Stimulated activated CD8-positive, alpha-beta memory T cell treated with anti-CD3 and anti-CD28 coated beads, Interleukin-4, amount 100 ng/mL, for 1 hour (primary cell): ENCODE measurements at places on chromosomes 11 and 22.

DNA sequence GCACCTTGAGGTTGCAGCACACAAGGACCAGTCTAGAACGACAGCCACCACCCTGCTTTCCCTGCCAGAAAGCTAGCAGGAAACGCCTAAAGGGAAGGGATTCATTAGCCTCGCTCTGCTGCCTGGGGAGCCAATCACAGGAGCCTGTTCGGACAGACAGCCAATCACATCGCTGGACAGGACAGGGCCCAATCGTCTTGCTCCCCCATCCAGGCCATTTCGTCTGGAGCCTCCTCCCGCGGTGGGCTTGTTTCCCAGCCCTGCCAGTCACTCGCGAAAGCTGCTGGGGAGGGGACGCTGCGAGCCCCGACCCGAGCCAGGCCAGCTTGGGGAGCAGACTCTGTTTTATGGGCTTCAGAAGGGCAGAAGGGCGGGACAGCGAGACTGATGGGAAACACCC is 79.8 kb upstream of the NCAM1 start:
- no peak for DNase-seq

- no peak for DNase-seq
Observed at GRCh38 chr22:31284281-31285155, 7.8 kb downstream of the PIK3IP1 start.

- no peak for DNase-seq
Observed at GRCh38 chr11:107824668-107825369, 33.8 kb downstream of the SLC35F2 start.

DNA sequence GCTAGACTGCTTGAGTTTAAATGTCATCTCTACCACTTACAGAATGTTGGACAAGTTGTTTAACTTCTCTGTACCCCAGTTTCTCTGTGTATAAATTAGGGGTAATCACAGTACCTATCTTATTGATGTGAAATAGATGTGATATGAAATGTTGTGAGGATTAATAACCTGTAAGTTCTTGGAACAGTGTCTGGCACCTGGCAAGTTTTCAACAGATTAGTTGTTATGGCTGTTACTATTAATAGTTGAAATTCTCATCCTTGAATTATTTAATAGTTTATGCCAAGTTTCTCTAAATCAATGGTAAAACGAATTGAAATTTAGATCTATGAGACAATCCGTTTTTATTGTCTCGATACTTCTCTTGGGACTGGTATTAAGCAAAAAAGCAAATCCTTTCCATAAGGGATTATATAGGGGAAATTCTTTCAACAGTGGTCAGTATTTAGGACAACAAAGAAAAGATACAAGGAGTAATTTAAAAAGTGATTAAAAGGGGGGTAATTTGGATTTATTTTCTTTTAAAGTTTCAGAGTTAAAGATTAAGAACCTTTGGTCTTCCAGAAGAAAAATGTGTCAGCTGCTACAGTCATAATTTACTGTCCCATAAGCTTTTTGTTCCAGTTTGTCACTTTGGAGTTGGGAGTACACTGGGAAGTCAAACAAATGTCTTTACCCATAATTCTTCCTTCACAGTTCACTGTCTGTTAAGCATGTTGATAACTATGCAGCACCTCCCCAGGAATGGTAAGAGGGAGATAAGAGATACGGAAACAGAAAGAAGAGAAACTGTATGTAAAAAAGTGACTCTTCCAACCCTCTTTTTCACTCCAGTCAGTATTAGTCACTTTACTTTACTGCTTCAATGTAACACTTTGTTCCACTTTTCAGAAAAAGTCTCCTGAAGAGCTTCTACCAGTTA is 13.2 kb downstream of the PDE3B start:
- no peak for DNase-seq

- no peak for DNase-seq
Observed at GRCh38 chr22:17717708-17718107, 56.6 kb downstream of the BID start.

DNA sequence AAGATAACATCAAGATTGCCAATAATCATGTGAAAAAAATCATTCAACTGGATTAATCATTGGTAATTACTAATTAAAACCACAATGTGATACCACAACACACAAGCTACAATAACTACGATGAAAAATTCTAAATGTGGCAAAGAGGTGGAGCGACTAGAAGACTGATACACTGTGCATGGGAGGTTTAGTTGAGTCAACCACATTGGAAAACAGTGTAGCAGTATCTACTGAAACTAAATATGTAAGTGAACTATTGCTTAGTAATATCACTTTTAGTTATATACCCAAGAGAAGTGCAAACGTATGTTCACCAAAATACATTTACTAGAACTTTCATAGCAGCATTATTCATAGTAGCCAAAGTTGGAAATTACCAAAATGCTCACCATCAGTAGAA is 359.9 kb downstream of the ETS1 start:
- no peak for DNase-seq

- no peak for DNase-seq
Observed at GRCh38 chr11:75639762-75640181, 29.1 kb downstream of the MAP6 start.

- no peak for DNase-seq
Observed at GRCh38 chr22:49023161-49023878, 804.4 kb downstream of the BRD1 start.

- DNase-seq = no peak
Observed at GRCh38 chr11:72150882-72151281, 15.4 kb downstream of the FOLR3 start.

DNA sequence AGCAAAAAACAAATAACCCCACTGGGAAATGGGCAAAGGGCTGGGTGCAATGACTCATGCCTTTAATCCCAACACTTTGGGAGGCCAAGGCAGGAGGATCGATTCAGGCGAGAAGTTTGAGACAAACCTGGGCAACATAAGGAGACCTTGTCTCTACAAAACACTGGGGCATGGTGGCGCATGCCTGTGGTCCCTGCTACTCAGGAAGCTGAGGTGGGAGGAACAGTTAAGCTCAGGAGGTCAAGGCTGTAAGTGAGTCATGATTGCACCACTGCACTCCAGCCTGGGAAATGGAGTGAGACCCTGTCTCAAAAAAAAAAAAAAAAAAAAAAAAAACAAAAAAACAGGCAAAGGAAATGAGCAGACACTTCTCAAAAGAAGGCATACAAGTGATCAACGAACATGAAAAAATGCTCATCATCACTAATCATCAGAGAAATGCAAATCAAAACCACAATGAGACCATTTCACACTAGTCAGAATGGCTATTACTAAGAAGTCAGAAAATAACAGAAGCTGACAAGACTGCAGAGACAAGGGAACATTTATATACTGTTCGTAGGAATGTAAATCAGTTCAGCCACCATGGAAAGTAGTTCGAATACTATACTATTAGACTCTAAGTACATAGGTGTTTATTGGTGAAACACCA is 48.2 kb upstream of the SMCO4 start:
- no peak for DNase-seq

DNA sequence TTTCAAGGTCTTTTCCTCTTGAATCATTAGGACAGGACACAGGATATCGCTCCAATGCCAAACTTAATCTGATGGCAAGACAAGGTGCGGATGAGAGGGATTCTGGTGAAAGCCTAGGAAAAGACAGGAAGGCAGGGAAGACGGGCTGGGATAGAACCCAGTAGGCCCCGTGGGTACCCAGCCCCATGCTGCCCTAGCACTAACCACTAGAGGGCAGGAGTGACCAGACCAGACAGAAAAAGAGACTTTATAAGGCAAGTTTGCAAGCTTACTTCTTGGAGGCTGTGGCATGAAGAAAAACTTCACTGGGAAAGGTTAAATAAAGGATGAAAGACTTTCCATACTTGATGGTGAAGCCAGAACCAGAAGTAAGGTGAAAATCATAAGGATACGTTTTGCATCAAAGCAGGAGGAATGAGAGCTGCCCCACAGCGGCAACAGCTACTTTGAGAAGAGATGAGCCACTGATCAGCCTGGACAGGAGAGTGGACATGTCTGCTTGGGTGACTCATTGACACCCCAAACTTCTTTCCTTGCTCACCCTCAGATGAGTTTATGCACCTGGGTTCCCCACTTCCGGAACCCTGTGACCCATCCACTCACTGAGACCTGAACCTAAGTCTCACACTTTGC is 39.8 kb downstream of the SYN3 start:
- no peak for DNase-seq

DNA sequence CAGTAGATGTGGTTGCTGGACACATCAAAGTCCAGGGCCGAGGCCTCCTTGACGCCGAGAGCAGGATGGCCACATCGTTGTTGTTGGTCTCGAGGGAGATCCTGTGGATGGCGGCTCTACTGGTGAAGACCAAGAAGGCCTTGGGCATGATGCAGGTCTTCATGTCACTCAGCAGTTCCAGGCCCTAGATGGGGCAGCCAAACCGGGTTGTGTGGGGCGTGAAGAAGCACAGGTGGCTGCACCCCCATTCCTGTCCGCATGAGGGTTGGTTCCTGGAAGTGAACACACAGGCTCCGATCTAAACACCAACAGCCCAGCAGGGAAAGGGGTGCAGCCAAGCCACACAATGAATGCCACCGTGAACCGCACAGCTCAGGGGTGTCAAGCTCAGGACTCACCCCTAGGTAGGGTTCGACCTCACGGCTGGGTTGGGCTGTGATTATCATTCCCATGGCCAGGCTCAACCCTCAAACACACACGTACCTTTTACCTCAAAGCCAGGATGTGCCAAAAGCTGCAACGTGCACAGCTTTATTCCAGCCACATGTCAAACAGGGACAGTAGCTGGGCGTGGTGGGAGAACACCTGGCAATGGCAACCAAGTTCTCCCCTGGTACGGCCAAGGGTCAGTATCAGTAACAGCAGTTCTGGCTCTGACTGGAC is 132.3 kb downstream of the CRYBB2 start:
- no peak for DNase-seq

- DNase-seq = no peak
Observed at GRCh38 chr11:66237867-66238266, 30.6 kb upstream of the RAB1B start.

GRCh38 chr22:47645450-47645914 is 883.0 kb downstream of the TBC1D22A start:
- DNase-seq = no peak

DNA sequence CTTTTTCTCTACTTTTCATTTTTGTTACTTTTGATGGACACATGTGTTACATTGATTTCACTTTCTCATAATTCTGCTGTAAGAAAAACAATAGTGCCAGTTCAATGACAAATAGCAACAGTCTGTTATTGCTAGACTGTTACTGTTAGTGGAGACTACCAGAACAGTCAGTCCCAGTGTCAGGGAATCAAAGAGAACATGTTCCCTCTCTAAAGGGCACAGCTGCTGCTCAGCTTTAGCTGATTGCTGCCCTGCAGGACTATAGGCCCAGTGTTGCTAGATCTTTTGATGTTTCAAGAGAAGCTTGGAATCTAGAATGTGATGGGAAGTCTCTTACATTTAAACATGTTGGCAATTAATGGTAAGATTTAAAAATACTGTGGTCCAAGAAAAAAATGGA is 3.4 kb downstream of the BIRC3 start:
- no peak for DNase-seq

GRCh38 chr22:28935713-28936112 is 52.3 kb downstream of the ZNRF3 start:
- DNase-seq = no peak

DNA sequence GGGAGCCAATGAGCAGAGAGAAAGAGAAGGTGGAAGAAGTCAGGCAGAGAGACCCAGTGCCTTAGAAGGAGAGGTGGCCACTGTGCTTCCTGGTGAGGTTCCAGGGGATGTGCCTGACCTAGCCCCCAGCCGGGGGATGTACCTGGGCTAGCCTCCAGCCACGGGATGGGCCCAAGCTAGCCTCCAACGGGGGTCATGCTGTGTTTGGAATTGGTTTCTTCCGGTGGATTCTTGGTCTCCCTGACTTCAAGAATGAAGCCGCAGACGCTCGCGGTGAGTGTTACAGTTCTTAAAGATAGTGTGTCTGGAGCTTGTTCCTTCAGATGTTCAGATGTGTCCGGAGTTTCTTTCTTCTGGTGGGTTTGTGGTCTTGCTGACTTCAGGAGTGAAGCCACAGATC is 6.9 kb upstream of the SMIM38 start:
- DNase-seq = no peak

DNA sequence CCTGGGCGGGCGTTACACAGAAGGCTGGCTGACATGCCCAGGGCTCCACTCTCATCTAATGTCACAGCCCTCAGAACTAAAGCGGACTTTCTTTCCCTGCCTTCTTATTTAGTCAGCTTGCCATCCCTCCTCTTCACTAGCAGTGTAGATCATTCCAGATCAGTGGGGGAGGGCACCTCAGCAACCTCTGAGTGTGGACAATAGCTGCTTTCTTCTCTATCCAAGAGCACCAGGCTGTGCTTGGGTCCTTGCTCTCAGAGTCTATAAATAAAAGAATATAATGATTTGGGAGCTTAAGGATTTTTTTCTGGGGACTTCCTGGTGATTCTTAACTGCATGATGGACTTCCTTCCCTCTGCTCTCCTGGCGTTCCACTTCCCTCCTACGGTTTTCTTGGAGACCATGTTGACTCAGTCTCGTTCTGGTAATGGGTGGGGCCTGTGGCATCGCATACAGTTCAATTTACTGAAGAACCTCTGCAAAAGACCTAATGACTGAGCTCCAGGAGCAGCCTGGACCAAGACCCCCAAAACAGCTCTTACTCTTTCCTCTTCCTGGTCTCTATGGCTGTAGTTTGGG is 2.9 kb upstream of the HMBS start:
- no peak for DNase-seq

GRCh38 chr11:45079943-45080719 is 66.3 kb upstream of the PRDM11 start:
- no peak for DNase-seq

GRCh38 chr11:73284106-73284505 is 12.0 kb downstream of the P2RY6 start:
- no peak for DNase-seq

DNA sequence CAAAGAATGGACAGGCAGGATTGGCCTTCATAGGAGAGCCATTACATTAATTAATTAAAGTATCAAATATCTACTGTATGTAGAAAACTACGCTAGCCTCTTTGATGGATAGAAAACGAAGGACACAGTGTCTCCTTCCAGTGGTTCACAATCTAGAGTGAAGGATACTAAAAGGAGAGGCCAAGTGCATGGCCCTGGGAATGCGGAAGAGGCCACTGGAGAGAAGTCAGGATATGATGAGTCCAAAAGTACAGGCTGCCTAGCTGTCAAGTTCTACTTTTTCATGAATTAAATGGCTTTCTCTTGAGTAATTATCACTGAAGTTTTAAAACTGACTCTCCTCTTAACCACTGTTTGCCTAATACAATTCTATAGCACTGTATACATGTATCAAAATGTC is 41.9 kb downstream of the ATG16L2 start:
- no peak for DNase-seq

DNA sequence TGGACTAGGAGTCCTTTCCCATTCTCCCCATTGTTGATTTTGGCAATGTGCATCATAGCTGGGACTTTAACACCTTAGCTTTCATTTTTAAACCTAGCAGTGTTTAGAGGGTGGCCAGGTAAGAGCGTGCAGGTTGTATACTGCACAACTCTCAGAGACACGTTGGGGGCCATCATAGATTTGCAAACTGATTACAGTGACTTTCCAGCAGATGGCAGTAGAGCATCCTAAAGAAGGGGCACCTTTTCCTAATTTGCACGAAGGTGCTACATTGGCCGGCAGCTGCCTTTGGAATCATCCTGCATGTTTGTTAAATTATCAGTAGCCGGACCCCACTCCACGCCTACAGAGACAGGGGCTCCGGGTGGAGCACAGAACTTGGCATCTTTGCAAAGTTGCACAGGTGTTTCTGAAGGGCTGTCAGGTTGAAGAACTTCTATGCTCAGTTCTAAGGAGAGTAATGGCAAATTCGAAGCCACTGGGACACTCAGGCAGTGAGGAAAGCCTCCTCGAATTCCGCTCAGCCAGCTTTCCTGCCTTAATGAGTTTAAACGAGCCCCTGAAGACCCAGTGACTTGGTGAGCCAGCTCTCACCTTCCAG is 7.7 kb downstream of the LHFPL7 start:
- no peak for DNase-seq
